RPMI8226 (cell line): ENCODE measurements at places on chromosomes 3 and 15.

DNA sequence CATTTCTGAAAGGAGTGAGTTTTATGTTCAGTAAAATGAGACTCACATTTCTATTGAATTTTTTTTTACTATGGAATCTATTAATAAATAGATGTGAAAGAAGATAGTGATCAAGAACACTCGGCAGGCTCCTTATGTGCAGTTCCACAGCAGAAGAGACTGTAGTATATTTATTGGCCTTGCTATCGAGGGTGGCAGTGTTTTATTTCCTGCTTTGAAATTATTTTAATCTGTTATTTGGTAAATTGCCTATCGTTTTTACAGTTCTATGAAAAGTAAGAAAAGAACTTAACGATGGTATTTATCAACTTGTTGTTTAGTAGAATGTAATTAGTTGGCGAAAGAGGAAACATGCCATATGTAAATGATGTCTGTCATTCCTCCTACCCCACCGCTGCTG lies 238.3 kb downstream of the NLGN1 start:
- DNase-seq = no peak

DNA sequence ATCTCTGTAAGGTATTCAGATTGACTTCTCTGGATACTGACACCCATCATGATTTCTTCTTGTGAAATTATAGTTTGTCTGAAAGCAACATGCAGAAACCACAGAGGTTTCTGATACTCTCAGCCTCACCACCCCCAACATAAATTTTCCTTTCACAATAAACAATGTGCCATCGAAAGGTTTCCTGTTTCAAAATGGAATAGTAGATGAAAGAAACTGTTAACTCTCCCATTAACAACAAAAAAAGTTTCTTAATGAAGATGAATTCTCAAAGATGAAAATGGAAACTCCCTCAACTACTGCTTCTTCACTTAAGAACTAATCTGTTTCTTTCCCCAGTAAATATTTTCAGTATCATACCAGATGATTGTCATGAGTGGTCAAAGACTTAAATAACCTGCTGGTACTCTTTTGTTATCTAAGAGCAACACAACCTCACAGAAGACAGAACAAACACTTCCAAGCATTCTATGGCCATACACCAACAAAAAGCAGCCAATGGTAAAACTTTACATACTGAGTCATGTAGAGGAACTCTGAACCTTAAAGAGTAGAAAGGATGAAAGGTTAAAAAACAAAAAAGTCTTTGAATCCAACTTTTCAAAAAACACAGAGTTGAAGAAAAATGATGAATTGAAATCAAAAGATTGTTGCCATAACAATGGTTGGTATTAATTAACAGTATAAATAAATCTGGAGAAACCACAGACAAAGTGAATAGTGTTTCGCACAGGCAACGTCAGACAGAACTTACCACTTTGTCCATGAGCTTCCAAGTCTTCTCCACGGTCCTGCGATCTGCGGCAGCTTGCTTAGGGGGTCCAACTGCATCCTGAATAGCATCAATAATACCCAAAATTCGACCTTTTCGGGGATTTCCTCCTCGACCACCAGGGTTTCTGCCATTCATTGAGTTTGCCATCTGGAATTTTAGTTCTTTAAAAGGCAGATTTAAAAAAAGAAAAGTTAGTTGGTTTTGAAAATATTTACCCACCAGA lies 1.9 kb downstream of the CBLB start:
- DNase-seq = no peak

GRCh38 chr3:25723802-25724201 lies 59.1 kb upstream of the TOP2B start:
- DNase-seq = no peak

DNA sequence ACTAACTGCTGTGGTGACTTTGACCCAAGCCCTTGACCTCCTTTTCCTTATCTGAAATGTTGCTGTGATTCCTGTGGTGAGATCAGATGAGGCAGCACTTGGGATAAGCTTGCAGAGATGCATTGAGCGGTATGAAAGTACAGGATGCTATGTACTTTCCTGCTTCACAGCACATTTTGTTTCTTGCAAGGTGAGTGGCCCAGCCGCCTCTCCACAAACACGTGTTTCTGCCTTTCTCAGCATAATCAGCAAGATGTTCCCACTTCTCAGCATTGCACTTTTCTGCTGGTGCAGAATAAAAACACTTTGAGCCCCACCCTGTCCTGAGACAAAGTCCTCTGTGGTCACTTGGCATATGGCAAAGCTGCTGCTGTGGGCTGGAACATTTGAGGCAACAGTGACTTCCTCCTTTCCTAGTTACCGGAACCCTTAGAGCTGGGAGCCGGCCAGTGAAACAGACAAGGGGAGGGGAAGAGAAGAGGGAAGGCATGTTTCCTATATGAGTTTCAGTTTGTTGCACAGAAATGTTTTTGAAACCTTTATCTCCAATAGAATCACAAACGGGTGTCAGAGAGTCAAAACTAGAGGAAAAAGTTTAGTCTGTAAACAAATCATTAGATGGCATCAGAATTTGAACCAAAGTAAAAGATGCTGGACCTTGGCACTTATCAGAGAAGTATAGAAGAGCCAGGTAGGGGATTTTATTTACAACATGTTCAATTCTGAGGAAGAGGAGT lies 5.0 kb downstream of the NUDT16 start:
- peak; percentile 93 for DNase-seq

- no peak for DNase-seq
Observed at GRCh38 chr3:149449799-149450198, 24.7 kb upstream of the TM4SF4 start.

DNA sequence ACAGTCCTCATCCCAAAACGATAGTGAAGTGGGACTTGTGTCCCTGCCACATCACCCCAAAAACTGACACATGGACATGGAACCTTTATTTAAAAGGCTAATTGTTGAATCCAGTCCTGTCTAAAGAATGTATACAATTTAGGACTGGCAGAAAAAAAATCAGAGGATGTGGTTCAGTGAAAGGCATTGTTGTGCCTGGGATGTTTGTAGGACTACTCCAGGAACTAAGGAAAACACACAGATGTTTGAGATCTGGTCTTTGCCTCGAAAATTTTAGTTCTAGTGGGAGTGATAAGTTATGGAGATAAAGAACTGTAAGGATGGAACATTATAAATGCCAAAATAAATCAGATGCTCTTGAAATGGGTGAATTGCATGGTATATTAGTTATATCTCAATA lies 27.2 kb downstream of the VGLL4 start:
- DNase-seq = no peak

DNA sequence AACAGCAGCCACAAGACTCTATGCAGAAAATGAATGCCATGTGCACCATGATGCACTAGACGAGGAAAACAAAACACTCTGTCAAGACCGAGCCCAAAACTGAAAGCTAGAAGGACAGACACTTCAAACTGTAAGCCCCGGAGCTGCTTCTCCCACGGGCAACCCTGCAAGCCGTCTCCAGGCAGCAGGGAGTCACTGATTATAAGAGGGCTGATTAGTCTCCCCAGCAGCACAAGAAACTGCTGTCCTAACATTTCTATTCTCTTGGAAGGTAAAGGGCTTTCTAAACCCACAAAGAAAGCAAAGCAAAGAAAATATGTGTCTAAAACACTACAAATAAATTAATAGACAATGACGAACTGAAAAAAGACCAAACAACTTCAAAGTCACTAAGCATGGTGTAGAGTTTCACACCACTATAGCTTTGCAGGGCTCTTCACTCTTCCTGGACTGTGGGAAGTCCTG lies 15.5 kb downstream of the TBC1D2B start:
- DNase-seq = peak; percentile 61

DNA sequence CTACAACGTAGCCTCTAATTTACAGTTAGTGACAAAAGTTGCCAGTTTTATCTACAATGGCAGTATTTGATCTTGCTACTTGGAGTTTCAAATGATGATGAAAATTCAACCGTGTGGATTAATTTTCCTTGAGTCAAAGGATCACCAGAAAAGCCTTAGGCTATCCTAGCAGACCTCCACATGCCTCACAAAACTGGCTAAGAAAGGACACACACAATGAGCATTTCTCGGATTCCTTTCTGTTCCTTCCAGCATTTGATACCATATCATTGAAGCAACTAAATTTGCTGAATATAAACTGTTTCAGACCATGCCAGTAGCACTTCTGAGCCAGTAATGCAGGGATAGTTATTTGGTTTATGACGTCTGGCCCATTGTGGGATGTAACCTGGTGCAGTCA lies 587.4 kb upstream of the MDFIC2 start:
- no peak for DNase-seq

DNA sequence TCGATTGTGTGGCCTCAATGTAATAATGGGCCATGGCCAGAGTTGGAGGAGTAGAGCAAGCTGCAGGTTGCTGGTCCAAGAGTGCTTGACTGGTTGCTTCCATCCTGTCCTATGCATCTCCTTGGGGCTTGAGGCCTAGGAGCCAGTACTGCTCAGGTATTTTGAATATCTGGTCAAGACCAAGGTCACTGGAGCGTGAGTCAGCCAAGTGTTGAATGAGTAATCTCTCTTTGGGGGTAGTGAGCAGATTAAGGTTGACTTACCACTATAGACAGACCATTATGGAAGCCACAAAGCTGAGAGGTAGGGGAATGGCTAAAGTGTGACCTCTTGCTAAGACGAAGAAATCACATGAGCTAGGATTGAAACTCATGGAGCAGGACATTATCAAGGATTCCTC lies 9.4 kb upstream of the PARP6 start:
- no peak for DNase-seq

- no peak for DNase-seq
Observed at GRCh38 chr3:37955918-37956707, 34.5 kb upstream of the VILL start.

GRCh38 chr15:90294601-90295269 lies 29.3 kb downstream of the NGRN start:
- DNase-seq = no peak

DNA sequence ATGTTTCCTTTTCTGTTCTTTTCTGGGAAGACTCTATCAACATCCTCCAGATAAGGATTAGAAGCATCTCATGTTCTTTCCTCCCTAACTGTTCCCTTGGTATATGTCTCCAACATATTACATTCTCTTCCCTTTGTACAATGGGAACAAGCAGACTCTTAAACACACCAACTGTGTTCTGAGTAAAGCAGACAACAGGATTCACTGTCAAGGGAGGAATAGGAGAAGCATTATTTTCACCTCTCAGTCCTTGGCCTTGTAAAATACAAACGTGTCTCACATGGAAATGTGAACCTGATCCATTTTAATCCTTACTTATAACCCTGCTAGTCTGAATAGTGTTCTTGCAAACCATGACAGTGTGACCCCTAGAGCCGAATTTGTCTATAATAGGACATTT lies 19.6 kb downstream of the GYG1 start:
- no peak for DNase-seq

GRCh38 chr15:98282656-98283332 lies 322.3 kb downstream of the ARRDC4 start:
- DNase-seq = no peak

- DNase-seq = no peak
Observed at GRCh38 chr3:170765419-170766078, 104.4 kb downstream of the RPL22L1 start.

DNA sequence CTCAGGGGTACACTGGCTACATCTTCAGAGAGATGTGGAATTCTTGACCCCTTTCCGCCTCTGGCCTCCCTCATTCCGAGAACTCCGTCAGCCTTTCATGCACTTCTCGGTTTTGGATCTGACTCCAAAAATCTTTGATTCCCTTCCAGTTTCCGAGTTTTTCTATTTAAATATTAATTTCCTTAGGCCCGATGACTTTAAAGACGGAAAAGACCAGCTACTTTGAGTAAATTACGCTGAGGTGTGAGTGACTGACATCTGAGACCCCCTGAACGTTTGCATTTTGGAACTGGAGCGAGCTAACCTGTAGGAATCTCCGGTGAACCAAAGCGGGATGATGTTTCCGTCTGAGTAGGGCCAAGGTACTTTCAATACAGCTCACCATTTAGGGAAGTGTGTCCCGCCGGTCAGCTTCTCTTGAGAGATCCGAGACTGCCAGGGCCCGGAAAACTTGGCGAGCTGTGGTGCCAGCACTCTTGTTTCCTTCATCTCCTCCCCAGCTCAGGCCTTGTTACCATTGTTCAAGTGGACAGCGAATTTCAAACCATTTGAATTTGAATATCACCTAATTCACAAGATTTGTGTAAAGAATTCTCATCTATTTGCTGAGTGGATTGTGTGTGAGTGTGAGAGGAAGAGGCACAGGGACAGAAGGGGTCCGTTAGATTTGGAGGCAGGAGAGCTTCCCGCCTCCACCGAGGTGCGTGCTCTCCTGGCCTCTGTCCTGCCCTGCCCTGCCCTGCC lies 5.4 kb downstream of the SOX14 start:
- no peak for DNase-seq

GRCh38 chr3:123778991-123779622 lies 105.0 kb downstream of the MYLK start:
- no peak for DNase-seq

- no peak for DNase-seq
Observed at GRCh38 chr3:196193736-196194541, 17.3 kb downstream of the ZDHHC19 start.

DNA sequence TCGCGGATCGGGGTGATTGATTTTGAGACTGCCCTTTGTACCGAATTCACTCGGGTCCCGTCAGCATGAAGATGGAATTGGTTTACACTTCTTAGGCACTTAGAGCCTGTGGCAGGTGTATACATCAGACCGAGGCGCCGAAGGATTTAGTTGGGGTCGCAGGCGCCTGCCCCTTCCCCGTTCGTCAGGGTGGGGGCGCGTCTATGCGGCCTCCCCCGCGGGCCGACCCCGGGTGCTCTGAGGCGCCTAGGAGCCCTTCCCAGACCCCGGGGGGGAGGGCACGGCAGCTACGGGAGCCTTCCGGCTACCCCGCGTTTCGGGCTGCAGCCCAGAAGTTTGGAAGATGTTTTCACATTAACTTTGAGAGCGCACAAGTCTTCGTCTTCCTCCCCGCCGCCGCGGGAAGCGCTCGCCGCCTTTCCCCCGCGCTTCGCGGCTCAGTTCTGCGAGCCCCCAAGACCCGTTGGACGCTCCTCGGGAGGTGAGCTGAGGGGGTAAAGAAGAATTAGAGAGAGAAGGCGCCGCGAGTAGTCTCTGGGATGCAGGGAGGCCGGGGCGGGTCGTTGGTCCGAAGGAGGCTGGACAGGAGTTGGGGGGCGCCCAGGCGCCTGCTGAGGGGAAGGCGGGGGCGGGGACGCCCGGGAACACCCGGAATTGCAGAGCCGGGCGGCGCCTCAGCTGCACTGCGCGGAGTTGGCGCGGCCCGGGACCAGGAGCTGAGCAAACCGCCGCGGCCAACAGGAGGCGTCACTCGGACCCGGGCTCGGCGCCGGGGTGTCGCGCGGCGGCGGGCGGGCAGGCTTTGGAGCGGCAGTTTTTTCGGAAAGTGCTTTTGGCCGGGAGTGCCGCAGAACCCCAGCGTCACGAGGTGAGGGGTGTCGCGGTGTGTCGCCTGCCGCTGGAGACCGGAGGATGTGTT lies 780 bp downstream of the TIPARP start:
- DNase-seq = peak; percentile 79

DNA sequence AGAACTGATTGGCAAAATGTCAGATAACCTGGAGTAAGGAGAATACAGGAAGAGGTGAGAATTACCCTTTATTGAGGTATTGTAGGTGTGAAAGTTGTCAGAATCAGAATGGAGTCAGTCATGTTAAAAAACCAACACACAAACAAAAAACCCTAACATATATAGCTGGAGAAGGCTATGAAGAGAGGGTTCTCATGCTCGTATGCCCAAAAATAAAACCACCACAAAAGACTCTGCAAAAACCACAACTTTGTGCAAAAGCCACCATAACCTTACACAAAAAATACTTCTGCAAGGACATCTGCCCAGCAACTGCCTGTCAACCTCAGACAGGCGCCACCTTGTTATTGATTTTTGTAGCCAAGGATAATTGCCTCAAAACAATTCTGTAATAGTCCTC lies 136.0 kb downstream of the CD47 start:
- no peak for DNase-seq
